ENCODE measurements at places on chromosomes 1 and 21.

GRCh38 chr1:115680730-115681111 is 39.0 kb downstream of the VANGL1 start:
- DNase-seq, result no peak

DNA sequence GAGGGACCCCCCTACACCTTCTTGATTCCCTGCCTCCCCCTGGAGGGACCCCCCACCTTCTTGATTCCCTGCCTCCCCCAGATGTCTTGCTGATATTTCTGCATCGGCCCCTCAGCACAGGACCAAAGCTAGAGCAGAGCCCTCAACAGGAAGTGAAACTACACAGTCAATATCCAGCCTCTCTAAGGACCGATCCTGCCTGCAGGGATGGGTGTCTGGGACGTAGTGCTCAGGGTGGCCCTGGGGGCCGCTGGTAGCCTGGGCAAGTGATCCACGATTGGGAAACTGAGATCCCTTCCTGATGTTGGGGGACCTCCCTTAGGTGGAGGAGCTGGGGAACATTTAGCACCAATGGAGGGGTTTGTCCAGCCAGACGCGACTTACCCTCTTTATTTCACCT is 3.9 kb upstream of the LEFTY2 start:
- no peak for DNase-seq

GRCh38 chr1:202804126-202804525 is 4.1 kb downstream of the KDM5B start:
- DNase-seq, result no peak

- DNase-seq, result no peak
Observed at GRCh38 chr1:90319918-90320317, 325.0 kb downstream of the ZNF326 start.

DNA sequence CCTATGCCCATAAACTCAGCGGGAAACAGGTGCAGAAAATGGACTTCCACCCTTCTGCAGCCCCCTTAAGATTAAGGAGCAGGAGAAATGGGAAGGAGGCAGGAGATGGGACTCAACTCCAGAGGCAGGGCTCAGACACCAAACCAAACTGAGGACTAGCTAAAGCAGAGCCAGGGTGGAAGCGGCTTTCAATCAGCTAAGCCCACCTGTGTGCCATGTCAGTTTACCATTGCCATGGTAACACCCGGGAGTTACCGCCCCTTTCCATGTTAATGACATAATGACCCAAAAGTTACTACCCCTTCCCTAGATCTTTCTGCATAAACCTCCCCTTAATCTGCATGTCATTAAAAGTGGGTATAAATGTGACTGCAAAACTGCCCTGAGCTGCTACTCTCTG is 653.5 kb downstream of the PTPRU start:
- DNase-seq, result no peak

DNA sequence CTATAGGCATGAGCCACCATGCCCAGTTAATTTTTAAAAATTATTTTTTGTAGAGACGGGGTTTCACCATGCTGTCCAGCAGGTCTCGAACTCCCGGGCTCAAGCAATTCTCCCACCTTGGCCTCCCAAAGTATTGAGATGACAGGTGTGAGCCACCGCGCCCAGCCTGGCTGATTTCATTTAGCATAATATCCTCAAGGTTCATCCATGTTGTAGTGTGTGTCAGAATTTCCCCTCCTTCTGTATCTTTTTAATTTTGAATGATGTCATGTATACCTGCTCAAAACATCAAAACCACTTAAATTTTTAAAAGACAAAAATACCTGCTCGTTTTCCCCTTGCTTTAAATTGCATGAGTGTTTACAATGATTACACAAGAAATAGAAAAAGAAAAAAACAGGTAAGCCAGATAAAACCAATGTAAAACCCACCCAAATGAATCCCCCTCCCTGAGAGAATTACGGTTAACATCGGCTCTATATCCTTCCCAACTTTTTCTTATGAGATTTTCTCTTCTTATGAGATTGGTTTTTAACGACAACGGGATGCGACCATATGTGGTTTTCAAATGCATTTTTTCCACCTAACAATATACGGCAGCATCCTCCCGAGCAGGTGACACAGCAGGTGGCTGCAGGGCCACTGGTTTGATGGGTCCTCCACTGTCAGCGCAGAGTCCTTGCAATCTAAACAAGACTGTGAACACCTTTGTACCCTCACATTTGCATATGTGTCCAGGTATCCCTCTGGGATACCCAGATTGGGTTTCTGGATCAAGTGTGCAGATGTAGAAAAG is 22.1 kb downstream of the IFFO2 start:
- no peak for DNase-seq

All from iris pigment epithelial cell (primary cell).